ENCODE measurements at places on chromosomes 1 and 21.

DNA sequence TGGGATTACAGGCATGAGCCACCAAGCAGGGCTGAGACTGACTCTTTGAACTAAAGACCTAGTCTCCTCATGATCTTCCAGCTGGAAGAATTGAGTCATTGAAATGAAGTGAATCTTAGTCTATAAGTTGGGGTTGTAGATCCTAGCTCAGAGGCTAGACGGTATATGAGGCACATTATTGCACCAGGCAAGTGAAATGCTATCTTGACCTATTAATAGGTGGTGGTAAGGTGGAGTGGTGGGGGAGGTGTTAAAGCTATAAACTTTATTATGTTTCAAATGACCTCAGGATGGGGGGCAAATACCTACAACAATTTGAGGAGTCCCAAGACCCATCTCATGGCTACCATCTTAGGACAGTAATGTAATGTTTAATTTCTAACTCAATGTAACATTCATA, 36.8 kb upstream of the SLC16A1 start:
- H3K4me3 ChIP-seq = no peak overlapping the region
- peaks cover 16% of the 10 kb centered on the region for H3K4me1 ChIP-seq
- H3K27ac ChIP-seq = peak overlapping the region; percentile 20
- no peak for DNase-seq
- H3K27me3 ChIP-seq = no peaks in the 10 kb centered on the region
- no peaks in the 10 kb centered on the region for H3K36me3 ChIP-seq

GRCh38 chr1:113452921-113453770, 62.8 kb downstream of the MAGI3 start:
- no peak for DNase-seq
- H3K27ac ChIP-seq = no peak overlapping the region
- H3K27me3 ChIP-seq = no peaks in the 10 kb centered on the region
- H3K4me1 ChIP-seq = peaks cover 18% of the 10 kb centered on the region
- no peaks in the 10 kb centered on the region for H3K36me3 ChIP-seq

DNA sequence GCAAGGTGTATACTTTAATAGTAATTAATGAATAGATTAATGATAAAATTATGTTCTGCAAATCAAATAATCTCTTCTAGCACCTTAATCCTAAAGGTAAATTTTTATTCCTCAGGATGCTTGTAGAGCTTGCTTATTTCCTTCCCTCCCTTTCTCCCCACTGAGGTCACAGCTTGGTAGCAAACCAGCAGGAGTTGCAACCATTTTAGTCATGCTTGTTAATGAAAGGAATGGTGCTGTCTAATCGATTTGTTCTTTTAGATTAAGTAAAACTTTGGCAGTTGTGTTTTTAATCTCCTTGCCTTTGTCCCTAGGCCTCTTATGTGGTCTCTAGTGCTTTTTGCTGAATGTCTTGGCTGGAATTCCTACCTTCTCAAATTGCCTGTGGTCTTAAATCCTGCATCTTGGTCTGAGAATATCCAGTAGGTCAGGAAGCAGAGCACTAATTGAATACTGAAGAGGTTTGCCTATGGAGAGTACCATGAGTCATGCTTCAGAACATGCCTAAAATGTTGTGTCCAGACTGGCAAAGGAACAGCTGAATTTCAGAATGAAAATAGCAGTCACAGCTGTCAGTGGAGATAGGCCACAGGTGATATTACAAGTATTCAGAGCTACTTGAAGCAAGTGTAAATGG, 36.3 kb upstream of the RWDD3 start:
- H3K27me3 ChIP-seq = no peaks in the 10 kb centered on the region
- H3K27ac ChIP-seq = no peak overlapping the region
- DNase-seq = no peak
- H3K4me1 ChIP-seq = no peaks in the 10 kb centered on the region
- no peaks in the 10 kb centered on the region for H3K36me3 ChIP-seq
- no peak overlapping the region for H3K4me3 ChIP-seq

- no peaks in the 10 kb centered on the region for H3K36me3 ChIP-seq
- no peak overlapping the region for H3K4me3 ChIP-seq
- H3K27ac ChIP-seq = no peak overlapping the region
- H3K4me1 ChIP-seq = no peaks in the 10 kb centered on the region
- DNase-seq = no peak
These were observed 9.9 kb upstream of the TSNAX start for GRCh38 chr1:231518485-231519034.

GRCh38 chr1:21378705-21379494, 61.0 kb upstream of the NBPF3 start:
- no peaks in the 10 kb centered on the region for H3K27me3 ChIP-seq
- H3K36me3 ChIP-seq = no peaks in the 10 kb centered on the region
- H3K27ac ChIP-seq = no peak overlapping the region
- H3K4me1 ChIP-seq = no peaks in the 10 kb centered on the region
- DNase-seq = no peak

DNA sequence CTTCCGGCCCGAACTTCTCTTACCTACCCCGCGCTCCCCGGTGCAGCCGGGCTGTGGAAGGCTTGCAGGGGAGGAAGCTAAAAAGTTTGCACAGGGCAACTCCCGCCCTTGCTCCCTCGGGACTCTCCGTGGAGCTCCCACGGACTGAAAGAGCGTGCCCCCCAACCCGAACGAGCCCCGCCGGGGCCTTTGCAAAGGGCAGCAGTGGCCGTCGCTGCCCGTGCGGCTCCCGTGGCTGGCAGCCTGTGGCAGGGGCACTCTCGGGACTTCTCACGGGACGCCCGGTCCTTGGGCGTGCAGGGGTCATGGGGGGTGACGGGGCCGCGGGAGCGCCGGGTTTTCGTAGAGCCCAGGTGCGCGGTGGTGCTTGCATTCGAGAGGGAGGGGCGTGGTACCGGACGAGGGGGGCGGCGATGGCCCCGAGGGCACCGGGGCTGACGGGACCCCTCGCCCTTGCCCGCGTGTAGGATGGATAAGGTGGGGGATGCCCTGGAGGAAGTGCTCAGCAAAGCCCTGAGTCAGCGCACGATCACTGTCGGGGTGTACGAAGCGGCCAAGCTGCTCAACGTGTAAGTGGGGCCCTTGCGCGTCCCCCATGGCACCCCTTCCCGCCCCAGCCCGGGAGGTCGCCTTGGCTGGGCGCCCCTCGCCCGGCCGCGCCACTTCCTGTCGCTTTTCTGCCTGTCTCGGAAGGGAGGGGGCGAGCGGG, 711 bp downstream of the GADD45A start:
- H3K4me1 ChIP-seq = peaks cover 55% of the 10 kb centered on the region
- DNase-seq = peak; percentile 80
- peak overlapping the region; percentile 99 for H3K27ac ChIP-seq
- H3K27me3 ChIP-seq = no peaks in the 10 kb centered on the region

DNA sequence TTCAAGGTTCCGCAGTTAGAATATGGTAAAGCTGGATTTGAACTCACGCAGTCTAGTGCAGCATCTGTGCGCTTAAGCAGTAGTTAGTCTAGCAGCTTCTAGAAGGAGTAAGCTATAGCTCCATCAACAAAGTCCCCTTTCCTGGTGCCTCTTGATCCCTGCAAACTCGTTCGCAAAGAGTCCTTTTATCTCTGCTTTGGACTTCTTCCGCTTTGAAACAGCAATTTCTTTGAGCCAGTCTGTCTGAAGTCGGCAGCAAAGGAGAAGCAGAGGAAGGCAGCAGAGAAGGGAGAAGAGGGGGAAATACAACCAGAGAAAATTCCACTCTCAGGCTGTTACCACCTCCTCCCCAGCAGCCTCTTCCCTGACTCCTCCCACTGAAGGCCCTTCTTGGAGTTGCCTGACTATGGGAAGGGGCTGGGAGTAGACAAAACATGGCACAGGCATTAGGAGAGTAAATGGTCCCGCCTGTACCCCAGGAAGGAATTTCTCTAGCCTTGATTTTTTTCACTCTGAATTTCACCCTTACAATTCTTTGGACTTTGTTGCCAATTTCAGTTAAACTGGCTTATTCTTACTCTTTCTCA, 25.9 kb downstream of the HSD3B2 start:
- H3K27ac ChIP-seq = no peak overlapping the region
- no peaks in the 10 kb centered on the region for H3K4me1 ChIP-seq
- H3K27me3 ChIP-seq = no peaks in the 10 kb centered on the region
- H3K36me3 ChIP-seq = no peaks in the 10 kb centered on the region

DNA sequence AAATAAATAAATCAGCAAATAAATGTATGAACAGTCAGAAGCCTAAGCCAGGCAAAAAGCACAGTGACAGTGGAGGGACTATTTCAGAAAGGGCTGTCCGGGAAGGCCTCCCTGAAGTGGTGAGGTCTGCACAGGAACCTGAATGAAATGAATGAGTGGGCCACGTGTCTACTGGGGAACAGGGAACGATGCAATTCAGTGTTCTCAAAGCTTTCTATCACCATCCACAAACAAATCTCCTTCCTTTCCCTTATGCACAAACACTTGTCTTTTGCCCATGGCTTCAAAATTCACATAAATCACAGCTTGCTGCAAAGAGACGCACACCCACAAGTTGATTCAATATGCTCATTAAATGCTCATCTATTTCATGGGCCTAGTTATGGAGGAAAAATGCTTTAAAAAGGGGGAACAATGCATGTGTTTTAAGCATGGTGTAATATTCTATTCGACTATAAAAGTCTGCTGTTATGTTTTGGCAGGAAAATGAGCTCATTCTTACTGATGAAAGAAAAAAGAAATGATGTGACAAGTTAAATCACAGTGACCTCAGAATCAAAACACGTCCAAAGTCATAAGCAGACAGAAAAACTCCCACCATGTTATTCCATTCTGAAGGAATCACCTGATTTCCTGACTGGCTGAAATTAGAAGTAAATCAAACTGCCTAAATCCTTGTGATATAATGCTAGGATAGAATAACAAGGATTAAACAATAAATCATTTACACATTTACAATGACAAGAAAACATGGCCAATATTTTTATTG, 21.6 kb downstream of the URB1 start:
- H3K27ac ChIP-seq = peak overlapping the region; percentile 52
- H3K36me3 ChIP-seq = peaks cover 36% of the 10 kb centered on the region
- H3K4me1 ChIP-seq = peaks cover 17% of the 10 kb centered on the region

DNA sequence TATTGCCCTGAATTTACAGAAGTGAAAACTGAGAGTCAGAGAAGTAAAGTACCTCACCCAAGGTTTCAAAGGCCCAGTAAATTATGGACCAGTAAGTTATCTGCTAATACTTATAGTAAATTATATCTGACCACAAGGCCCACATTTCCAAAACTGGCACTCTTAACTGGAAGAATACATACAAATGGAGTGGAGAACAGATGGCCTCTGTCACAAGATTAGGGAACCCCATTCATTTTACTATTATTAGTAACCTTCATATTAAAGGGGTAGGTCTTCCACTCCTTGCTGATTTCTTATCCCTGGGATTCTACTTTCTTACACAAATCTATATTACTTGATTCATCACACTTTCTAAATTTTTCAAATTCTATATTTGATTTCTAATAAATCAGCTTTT, 588.8 kb downstream of the NEGR1 start:
- H3K36me3 ChIP-seq = no peaks in the 10 kb centered on the region
- H3K27ac ChIP-seq = no peak overlapping the region

- peaks cover 40% of the 10 kb centered on the region for H3K4me1 ChIP-seq
- H3K36me3 ChIP-seq = no peaks in the 10 kb centered on the region
- DNase-seq = no peak
- H3K27me3 ChIP-seq = no peaks in the 10 kb centered on the region
- peak overlapping the region; percentile 65 for H3K27ac ChIP-seq
These were observed 24.5 kb upstream of the TSPAN2 start for GRCh38 chr1:115113766-115114165.

- no peak for DNase-seq
- H3K36me3 ChIP-seq = no peaks in the 10 kb centered on the region
- no peak overlapping the region for H3K4me3 ChIP-seq
- H3K27ac ChIP-seq = no peak overlapping the region
- peaks cover 73% of the 10 kb centered on the region for H3K27me3 ChIP-seq
- no peaks in the 10 kb centered on the region for H3K4me1 ChIP-seq
These were observed 22.5 kb downstream of the MMEL1 start for GRCh38 chr1:2610036-2610959.

GRCh38 chr1:218748071-218748470, 402.9 kb downstream of the TGFB2 start:
- H3K27me3 ChIP-seq = no peaks in the 10 kb centered on the region
- no peak overlapping the region for H3K27ac ChIP-seq
- H3K36me3 ChIP-seq = no peaks in the 10 kb centered on the region
- H3K4me3 ChIP-seq = no peak overlapping the region
- DNase-seq = no peak
- no peaks in the 10 kb centered on the region for H3K4me1 ChIP-seq

DNA sequence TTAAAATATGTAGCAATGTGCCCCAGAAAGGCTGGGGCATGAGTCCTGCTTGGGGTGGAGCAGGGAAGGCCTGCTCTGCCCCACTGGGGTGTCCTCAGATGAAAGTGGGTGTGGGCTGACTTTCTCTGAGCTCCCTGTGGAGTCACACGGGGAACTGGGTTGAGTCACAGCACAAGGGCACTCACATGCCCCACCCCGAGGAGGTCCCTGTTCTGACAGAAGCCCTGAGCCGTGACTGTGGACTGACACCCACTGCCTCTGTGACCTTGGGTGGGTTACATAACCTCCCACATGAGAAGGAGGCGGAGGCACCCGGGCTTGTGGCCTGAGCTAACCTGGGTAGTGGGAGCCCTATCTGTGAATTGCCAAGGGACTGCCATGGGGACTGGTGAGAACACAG, 52.5 kb upstream of the TINAGL1 start:
- H3K27ac ChIP-seq = no peak overlapping the region
- H3K4me1 ChIP-seq = no peaks in the 10 kb centered on the region
- H3K27me3 ChIP-seq = no peaks in the 10 kb centered on the region
- H3K36me3 ChIP-seq = no peaks in the 10 kb centered on the region
- no peak overlapping the region for H3K4me3 ChIP-seq

- H3K4me3 ChIP-seq = no peak overlapping the region
- H3K4me1 ChIP-seq = peaks cover 14% of the 10 kb centered on the region
- H3K27me3 ChIP-seq = no peaks in the 10 kb centered on the region
These were observed 121.9 kb upstream of the TSPAN2 start for GRCh38 chr1:115211071-115211745.

DNA sequence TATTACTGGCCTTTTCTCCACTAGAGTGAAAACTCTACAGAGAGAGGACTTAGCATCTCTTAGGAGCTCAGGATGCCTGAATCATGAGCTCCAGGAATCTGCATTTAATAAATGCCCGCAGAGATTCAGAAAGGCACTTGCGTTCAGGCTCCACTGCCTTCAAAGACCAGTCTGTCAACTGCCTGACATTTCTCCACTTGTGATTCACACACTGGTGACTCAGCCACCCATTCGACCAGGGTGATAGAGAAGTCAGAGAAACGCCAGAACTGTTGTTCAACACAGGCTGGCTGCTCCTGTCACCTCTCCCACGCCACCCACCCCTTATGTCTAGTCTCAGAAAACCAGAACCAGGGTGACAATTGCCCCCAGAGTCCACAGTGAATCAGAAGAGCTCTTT, 26.9 kb upstream of the LBR start:
- DNase-seq = peak; percentile 82
- H3K4me1 ChIP-seq = no peaks in the 10 kb centered on the region
- H3K4me3 ChIP-seq = no peak overlapping the region
- no peaks in the 10 kb centered on the region for H3K36me3 ChIP-seq

DNA sequence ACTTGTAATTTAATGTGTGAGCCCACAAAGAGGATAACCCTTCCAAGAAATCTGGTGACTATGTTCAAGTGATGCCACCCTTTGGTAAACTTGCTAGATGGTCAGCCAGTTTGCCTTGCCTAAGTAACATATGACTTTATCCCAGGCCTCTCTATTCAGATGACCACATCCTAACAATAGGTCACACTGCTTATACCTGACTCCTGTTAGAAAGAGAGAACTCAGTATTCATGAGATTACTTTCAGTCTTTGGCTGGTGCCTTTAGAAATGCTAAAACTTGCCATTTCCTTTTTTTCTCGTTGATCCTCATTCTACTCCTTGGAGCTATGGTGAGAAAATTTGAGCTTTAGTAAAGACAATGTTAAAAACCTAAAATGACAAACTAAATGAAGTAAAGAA, 28.5 kb upstream of the SERBP1 start:
- H3K36me3 ChIP-seq = no peaks in the 10 kb centered on the region
- H3K27me3 ChIP-seq = no peaks in the 10 kb centered on the region
- no peak overlapping the region for H3K27ac ChIP-seq
- no peak for DNase-seq
- no peak overlapping the region for H3K4me3 ChIP-seq
